Nephron progenitor cell (in vitro differentiated cells): ENCODE measurements at places on chromosomes 6 and 20.

- DNase-seq = no peak
Measured at GRCh38 chr20:1935696-1936366, 40.6 kb downstream of the SIRPA start.

DNA sequence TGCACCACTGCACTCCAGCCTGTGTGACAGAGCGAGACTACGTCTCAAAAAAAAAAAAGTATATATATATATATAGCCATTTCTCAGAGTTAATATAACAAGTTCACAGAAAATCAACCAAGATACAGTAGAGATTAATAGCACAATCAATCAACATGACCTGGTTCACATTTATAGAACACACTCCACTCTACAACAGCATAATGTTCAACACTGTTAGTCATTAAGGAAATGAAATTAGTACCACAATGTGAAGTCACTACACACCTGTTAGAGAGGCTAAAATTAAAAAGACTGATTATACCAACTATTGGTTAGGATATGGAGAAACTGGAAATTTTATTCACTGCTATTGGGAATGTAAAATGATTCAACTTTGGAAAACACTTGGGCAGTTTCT is 387.7 kb downstream of the QKI start:
- DNase-seq = no peak

GRCh38 chr20:57772349-57772964 is 62.6 kb upstream of the PMEPA1 start:
- DNase-seq = no peak

GRCh38 chr6:142838821-142839685 is 105.9 kb downstream of the HIVEP2 start:
- DNase-seq = no peak

DNA sequence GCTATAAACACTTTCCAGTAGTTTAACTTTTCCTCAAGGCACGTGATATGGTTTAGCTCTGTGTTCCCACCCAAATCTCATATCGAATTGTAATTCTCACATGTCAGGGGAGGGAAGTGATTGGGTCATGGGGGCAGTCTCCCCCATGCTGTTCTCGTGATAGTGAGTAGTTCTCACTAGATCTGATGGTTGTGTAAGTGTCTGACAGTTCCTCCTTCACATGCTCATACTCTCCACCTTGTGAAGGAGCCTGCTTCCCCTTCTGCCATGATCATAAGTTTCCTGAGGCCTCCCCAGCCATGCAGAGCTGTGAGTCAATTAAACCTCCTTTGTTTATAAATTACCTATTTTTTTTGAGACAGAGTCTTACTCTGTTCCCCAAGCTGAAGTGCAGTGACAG is 127.9 kb downstream of the DTNBP1 start:
- DNase-seq = no peak

- no peak for DNase-seq
Measured at GRCh38 chr6:43828711-43829110, 58.7 kb downstream of the VEGFA start.

GRCh38 chr20:62064770-62065673 is 659 bp downstream of the TAF4 start:
- DNase-seq = peak; percentile 61

- peak; percentile 86 for DNase-seq
Measured at GRCh38 chr6:149922642-149923326, at the start of gene RAET1G. TSS of gene RAET1G (minus strand) at chr6:149923121. CDS start at chr6:149923010, 111 bp downstream.

GRCh38 chr6:146892613-146893401 is 294.0 kb downstream of the ADGB start:
- no peak for DNase-seq

DNA sequence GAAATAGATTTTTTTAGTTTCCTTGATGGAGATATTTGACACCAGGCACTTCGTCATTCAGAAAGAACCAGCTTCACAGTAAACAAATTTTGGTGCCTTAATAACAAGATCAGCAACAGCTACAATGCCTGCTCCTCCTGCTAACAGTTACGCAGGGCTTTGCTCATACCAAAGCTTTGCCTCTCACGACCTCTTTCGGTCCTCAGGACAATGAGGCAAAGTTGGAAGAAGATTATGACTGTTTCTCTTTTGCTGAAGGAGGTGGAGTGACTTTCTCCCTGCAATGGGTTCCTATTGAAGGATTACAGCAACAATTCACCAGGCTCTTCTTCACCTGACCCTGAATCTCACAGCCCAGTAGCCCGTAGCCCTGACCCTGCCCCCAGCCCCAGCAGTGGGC is 440.1 kb downstream of the PREX1 start:
- DNase-seq = no peak
